ENCODE measurements at places on chromosomes 11 and 22.

- no peak overlapping the region for H3K27ac ChIP-seq
- H3K4me3 ChIP-seq, result no peak overlapping the region
- H3K27me3 ChIP-seq, result peaks cover 3% of the 10 kb centered on the region
- peaks cover 3% of the 10 kb centered on the region for H3K36me3 ChIP-seq
Measured at GRCh38 chr11:80241766-80242165, 800.9 kb upstream of the TENM4 start.

DNA sequence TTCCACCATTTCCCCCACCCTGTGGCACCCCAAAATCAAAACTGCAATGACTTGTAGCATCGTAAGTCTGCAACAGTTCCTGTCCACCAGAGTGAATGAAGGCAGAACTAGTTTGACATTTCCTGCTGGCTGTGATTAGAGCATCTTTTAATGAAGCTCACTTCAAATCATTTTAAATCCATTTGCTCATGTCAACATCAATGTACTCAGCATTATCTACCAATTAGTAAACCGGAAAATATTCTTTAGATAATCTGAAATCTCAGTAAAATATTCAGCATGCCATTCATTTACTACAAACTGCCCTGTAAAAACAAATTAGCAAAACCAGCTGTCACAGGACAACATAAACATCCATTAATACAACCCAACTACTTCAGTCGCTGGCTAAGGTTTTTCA lies 38.1 kb downstream of the CADM1 start:
- H3K4me3 ChIP-seq, result no peak overlapping the region
- H3K27me3 ChIP-seq, result no peaks in the 10 kb centered on the region
- no peak for DNase-seq
- peaks cover 18% of the 10 kb centered on the region for H3K4me1 ChIP-seq

DNA sequence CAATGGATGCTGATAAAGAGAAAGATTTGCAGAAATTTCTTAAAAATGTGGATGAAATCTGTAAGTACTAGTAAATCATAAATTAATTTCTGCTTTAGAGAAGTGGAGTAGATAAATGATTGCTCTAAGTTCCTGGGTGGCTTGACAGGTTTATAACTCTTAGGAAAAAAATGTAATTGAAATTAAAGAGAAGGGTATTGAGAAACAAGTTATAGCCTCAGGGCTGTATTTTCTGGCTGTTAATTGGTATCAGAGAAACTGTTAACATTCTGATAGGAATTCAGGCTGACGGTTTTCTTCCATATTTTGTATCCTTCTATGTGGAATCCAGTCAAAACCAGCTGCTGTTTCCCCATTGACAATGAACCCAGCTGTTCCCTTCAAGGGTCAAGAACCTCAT lies 1.9 kb downstream of the TTC12 start:
- peaks cover 12% of the 10 kb centered on the region for H3K27me3 ChIP-seq
- DNase-seq, result no peak
- no peak overlapping the region for H3K4me3 ChIP-seq
- peaks cover 30% of the 10 kb centered on the region for H3K36me3 ChIP-seq
- peaks cover 11% of the 10 kb centered on the region for H3K4me1 ChIP-seq

GRCh38 chr11:95500466-95500865 lies 269.5 kb upstream of the SESN3 start:
- no peaks in the 10 kb centered on the region for H3K36me3 ChIP-seq
- H3K27me3 ChIP-seq, result peaks cover 18% of the 10 kb centered on the region
- no peak for DNase-seq
- no peak overlapping the region for H3K27ac ChIP-seq

GRCh38 chr22:19043121-19044085 lies 78.8 kb downstream of the DGCR2 start:
- H3K27ac ChIP-seq, result no peak overlapping the region
- H3K36me3 ChIP-seq, result peaks cover 9% of the 10 kb centered on the region
- no peak overlapping the region for H3K4me3 ChIP-seq
- no peaks in the 10 kb centered on the region for H3K27me3 ChIP-seq

- H3K27ac ChIP-seq, result no peak overlapping the region
- no peaks in the 10 kb centered on the region for H3K4me1 ChIP-seq
- no peak overlapping the region for H3K4me3 ChIP-seq
- H3K27me3 ChIP-seq, result peaks cover 35% of the 10 kb centered on the region
Measured at GRCh38 chr11:128407962-128408361, 179.4 kb downstream of the ETS1 start.

- peaks cover 21% of the 10 kb centered on the region for H3K36me3 ChIP-seq
- H3K4me1 ChIP-seq, result no peaks in the 10 kb centered on the region
- no peaks in the 10 kb centered on the region for H3K27me3 ChIP-seq
- no peak overlapping the region for H3K27ac ChIP-seq
- H3K4me3 ChIP-seq, result no peak overlapping the region
Measured at GRCh38 chr11:33065445-33066178, 26.2 kb downstream of the TCP11L1 start.
